ENCODE measurements at places on chromosomes 13 and 19. TPM values are rescaled to one million over a fixed set of nuclear protein-coding genes. Genes with fewer than 3 reads are reported as not detected.

The SYNE4 gene
- 9.5 TPM for total RNA-seq

DNA sequence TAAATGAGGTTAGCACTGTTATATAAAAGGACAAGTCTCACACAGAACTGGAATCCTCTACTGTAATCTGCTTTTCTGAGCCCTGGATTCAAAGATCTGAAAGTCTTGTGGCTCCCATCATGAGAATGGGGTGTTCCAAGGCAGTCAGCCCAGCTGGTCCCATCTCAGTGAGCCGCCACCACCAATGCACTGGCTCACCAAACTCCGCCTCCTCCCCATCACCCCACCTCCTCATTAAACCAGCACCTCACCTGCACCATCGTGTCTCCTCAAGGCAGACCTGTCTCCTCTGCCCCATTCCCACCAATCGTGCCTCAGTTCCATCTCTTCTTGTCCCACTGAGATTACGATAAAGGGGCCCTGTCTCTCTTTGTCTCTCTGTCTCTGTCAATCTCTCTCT lies 166.7 kb downstream of the USP12 start:
- DNase-seq: no peak

- no peak for DNase-seq
Observed at GRCh38 chr19:1932395-1932794, 8.6 kb upstream of the CSNK1G2 start.

GRCh38 chr19:48122421-48122820 lies 11.8 kb upstream of the PLA2G4C start:
- DNase-seq: no peak

- no peak for DNase-seq
Observed at GRCh38 chr13:79407349-79407979, 1.4 kb upstream of the RBM26 start.

The ZNF112 gene
- total RNA-seq: 13.0 TPM

- no peak for DNase-seq
Observed at GRCh38 chr19:21824679-21825078, 11.3 kb downstream of the ZNF43 start.

- DNase-seq: no peak
Observed at GRCh38 chr13:42334329-42334706, 62.4 kb downstream of the AKAP11 start.

DNA sequence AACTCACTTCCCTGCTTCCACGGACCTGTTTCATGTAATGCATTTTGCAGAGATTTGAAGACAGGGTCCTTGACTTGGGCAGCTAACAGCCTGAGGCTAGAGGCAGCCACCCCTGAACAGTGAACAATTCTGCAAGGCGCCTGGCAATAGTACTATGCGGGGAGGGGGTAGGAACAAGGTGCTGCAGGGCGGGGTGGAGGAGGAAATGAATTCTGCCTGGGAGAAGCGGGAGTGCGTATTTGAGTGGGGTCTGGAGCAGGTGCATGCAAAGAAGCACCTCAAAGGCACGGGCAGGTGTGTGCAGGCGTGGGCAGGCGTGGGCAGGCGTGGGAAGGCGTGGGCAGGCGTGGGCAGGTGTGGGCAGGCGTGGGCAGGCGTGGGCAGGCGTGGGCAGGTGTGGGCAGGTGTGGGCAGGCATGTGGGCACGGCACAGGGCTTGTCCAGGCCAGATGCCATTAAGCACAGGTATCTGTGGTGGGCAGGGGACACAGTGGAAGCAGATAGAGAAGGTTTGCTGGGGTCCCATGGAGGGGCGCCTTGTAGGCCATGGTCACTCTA lies 130.4 kb upstream of the GJB6 start:
- DNase-seq: no peak

DNA sequence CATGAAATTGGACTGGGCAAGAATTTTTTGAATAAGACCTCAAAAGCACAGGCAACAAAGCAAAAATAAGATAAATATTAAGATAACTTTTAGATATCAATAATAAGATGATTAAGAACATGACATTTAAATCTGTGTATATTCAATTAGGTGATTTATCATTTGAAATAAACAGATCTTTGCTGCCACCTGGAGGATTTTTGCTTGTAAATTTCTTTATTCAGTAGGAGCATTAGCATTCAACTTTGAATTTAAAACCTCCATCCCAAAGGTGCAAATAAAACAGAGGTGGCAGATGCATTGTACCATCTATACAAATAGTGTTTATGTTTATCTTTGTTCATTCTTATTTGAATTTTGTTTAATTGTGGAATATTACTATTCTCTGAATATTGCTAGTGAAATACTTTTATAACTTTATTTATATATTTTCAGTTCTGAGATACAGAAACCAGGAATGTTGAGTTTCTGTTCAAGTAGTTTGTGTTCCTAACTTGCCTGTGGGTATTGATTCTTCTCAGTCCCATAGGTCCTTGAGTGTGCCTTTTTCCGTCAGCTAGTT lies 20.9 kb downstream of the COG6 start:
- DNase-seq: no peak

GRCh38 chr19:30852168-30852567 lies 480.0 kb downstream of the ZNF536 start:
- DNase-seq: no peak

DNA sequence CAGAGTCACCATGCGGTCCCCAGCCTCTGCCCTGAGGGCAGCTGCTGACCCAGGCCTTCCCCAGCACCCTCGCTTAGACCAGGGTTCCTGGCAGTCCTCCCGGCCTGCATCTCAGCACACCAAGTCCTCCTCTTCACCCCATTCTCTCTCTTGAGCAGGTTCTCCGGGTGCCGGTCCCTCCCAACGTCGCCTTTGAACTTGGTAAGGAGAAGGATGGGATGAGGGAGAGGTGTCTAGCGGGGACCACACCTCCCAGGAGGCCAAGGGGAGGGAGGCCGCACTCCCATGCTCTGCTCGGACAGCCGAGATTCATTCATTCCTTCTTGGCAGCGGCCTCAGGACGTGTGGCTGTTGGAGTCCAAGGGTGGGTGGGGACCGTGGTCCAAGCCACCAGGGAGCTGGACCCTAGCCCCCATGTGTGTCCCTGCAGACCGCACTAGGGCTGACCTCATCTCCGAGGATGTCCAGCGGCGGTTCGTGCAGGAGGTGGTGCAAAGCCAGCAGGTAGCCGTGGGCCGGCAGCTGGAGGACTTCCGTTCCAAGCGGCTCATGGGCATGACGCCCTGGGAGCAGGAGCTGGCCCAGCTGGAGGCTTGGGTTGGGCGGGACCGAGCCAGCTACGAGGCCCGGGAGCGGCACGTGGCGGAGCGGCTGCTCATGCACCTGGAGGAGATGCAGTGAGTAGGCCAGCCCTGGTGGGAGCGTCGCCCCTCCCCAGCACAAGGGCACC lies 9.4 kb downstream of the ARHGEF1 start:
- DNase-seq: no peak

GRCh38 chr19:41377977-41378709 lies 1.8 kb downstream of the TMEM91 start:
- no peak for DNase-seq

The ZNF223 gene
- total RNA-seq: 5.6 TPM

DNA sequence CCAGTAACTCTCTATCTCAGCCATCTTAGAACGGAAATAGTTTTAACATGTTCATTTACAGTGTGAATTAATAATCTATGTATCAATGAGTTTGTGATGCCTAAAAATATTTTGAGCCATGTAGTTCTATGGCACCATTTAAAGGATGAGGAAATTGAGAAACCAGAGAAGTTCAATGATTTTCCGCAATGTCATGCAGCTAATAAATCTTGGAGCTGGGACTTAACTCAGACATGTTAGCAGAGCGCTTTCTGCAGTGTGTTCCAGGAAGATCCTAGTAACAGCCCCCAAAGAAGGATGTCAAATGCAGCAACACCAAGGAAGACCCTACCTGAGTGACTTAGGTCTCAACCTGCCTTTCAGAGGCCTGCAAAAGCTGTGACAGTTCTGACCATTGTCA lies 99.3 kb upstream of the RAP2A start:
- no peak for DNase-seq

The RNF225 gene
- 2.9 TPM for total RNA-seq

The ZNF177 gene
- 8.3 TPM for total RNA-seq

The CELF5 gene
- 0.33 TPM for total RNA-seq

- DNase-seq: no peak
Observed at GRCh38 chr13:52127378-52127777, 1.5 kb downstream of the NEK5 start.
